ENCODE measurements at places on chromosomes 7 and 10. TPM values are rescaled to one million over a fixed set of nuclear protein-coding genes. Genes with fewer than 3 reads are reported as not detected.

The TAS2R3 gene
- 1.4 TPM for total RNA-seq

- ATAC-seq = no peak
Observed at GRCh38 chr7:42832667-42833066, 79.2 kb downstream of the C7orf25 start.

DNA sequence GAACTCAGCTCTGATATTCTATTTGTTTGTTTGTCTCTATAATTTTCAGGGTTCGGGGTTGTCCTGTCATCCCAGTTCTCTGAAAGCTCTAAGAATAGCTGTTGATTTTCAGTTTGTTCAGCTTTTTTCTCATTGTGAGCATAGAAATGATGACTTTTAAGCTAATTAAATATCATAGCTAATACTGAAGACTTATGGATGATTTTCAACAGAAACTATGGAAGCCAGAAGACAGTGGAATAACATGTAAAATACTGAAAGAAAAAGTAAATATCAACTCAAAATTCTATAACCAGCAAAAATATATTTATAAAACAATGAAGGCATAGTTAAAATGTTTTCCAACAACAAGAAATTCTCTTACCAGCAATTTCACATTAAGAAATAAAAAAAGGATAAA lies 96.4 kb upstream of the ETV1 start:
- no peak for ATAC-seq

- no peak for ATAC-seq
Observed at GRCh38 chr10:127989481-127990012, 82.6 kb downstream of the PTPRE start.

DNA sequence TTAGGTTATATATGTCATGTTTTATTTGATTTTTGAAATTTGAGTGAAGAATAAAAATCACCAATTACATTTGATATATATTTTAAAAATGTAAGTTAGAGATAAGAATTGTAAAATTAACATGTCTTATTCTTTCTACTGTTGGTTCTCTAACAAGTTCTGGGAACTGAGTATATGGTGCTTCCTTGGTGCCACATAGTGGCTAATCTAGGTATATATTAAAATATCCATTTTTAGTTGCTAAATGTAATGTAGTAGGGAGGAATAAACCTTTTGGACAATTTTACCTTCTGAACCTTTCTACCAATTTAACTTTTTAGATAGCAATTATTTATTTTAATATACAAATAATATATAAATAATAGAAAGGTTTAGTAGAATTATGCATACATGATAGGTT lies 17.5 kb downstream of the CFAP69 start:
- ATAC-seq = no peak

- no peak for ATAC-seq
Observed at GRCh38 chr10:125169279-125169678, 8.9 kb upstream of the CTBP2 start.

The CTBP2 gene
- total RNA-seq = 0.74 TPM

- ATAC-seq = no peak
Observed at GRCh38 chr10:67669978-67670377, 26.0 kb downstream of the CTNNA3 start.

GRCh38 chr7:137642031-137642430 lies 204.7 kb downstream of the DGKI start:
- ATAC-seq = no peak

The C10orf105 gene
- total RNA-seq = 1.0 TPM

The JCAD gene
- total RNA-seq = not detected

GRCh38 chr7:159007364-159007995 lies 137.2 kb downstream of the VIPR2 start:
- no peak for ATAC-seq

DNA sequence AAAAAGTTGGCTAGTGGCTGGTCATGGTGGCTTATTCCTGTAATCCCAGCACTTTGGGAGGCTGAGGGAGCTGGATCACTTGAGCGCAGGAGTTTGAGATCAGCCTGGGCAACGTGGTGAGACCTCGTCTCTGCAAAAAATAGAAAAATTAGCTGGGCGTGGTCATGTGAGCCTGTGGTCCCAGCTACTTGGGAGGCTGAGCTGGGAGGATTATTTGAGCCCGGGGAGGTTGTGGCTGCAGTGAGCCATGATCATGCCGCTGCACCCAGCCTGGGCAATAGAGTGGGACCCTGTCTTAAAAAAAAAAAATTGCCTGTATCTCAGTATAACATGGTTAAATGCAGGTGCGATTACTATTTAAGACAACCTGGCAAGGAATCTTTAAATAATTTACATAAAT lies 61.0 kb downstream of the ADD3 start:
- no peak for ATAC-seq

DNA sequence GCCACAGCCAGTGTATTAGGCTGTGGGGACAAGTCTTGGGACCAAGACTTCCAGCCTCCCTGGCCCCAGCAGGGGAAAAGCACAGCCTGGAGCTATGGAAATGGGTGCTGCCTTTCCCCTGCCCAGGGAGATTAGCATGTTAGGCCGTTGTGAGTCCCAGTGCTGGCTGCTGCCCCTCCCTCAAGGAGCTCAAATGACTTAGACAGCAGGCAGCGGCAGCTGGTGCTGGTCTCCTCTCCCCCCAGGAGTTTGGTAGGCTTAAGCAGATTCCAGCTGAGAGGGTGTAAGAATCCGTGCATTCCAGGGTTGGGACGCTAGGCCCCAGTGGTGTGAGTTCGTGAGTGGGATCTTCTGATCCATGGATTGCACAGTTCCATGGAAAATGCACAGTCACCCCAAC lies 301.5 kb upstream of the PHF14 start:
- ATAC-seq = no peak

DNA sequence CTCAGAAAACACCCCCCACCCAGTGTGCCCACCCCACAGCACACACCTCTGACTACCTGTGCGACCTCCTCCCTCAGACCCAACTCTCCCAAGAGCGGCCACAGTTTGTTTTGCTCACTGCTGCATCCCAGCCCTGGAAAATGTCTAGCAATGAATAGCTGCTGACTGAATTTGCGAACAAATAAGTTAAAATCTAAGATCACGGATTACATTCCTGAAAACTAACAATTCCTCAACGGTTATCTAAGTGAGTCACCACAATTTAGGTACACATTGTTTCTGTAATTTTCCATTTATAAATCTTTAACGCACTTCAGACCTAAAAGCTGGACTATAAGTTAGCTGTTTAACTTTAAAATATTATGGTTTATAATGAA lies 235.2 kb downstream of the ZMYND11 start:
- ATAC-seq = no peak

GRCh38 chr7:81956520-81956919 lies 186.7 kb upstream of the HGF start:
- no peak for ATAC-seq

The TAS2R41 gene
- total RNA-seq = not detected

DNA sequence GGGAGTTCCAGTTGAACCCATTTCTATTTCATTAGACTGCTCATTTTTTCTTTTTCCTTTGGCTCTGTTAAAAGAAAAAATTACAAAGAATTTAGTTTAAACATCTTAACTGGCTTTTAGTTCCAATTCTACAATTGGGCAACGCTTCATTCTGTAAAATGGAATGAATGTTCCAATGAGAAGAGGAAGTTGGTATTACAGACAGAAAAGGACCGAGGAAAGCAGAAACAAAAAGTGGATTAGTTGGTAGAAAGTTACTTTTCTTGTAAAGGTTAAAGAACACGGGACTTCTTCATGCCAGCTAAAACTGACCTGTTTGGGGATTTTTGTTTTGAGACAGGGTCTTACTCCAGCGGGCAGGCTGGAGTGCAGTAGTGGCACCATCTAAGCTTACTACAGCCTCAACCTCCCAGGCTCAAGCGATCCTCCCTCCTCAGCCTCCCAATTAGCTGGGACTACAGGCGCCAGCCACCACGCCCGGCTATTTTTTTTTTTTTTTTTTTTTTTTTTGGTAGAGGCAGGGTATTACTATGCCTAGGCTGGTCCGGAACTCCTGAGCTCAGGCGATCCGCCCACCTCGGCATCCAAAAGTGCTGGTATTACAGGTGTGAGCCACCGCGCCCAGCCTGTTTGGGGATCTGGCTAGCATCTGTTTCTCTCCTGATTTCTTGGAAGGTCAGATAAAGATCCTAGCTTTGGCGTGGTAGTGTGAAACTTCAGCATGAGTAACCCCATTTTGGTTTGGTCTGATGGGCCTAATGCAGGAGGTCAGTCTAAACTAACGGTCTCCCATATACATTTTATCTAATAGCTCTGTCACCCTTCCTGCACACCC lies 1.3 kb upstream of the VDAC2 start:
- ATAC-seq = peak; percentile 0

DNA sequence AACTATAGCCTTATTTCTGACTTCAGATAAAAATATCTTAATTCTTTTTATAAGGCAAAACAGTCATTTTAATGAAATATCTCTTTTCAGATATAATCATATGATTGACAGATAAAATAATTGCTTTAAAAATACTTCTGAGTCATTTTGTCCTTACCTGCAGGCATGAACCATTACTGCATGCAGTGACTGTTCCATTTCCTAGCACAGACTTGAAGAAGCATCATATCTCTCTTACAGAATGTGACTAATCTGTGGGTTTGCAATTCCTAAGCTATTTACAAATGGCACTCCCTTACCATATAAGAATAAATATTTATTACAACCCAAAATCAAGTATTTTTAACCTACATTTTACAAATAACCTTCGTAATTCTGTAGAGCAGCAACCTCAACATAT lies 120.7 kb downstream of the SRPK2 start:
- ATAC-seq = peak; percentile 90

Measured in activated T-helper 17 cell treated with anti-CD3 and anti-CD28 coated beads, Interleukin-2, amount 50 U/mL, for 72 hours (primary cell).